Activated CD4-positive, alpha-beta T cell treated with anti-CD3 and anti-CD28 coated beads, Interleukin-2, amount 10 ng/mL, durations not matched to agents 7 days and 5 days (primary cell): ENCODE measurements at places on chromosomes 16 and 17. TPM values are rescaled to one million over a fixed set of nuclear protein-coding genes. Genes with fewer than 3 reads are reported as not detected.

DNA sequence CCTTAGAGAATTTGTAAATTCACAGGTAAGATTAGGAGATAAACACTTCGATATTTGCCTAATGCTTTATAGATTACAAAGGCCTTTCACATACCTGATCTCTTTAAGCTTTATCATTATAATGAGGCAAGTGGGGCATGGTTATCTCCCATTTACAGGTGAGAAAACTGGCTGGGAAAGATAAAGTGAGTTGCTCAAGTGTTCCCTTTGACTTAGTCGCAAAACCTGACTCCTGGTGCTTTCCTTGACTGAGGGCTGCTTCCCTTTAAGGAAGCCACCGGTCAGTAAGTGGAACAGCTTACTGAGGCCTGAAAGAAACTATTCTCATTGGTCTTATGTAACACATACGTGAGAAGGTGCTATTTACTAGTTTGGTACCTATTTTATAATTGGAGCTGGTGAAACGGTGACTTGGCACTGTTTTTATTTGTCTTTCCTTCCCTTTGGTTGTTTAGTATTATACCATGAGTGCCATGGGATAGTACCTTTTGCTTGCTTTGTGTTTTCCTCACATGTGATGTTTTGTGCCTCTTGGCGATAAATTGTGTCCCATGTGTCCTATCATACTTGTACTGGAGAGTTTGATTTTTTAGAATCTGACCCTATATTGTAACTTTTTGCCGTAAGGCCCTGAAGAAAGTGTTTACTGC is 57.2 kb downstream of the NUP88 start:
- H3K27ac ChIP-seq: no peak overlapping the region
- H3K36me3 ChIP-seq: peaks cover 30% of the 10 kb centered on the region
- H3K4me1 ChIP-seq: no peaks in the 10 kb centered on the region
- no peaks in the 10 kb centered on the region for H3K27me3 ChIP-seq
- DNase-seq: no peak

GRCh38 chr16:22141767-22142166 is 20.5 kb upstream of the SDR42E2 start:
- no peak overlapping the region for H3K4me3 ChIP-seq
- H3K27me3 ChIP-seq: peaks cover 5% of the 10 kb centered on the region
- no peaks in the 10 kb centered on the region for H3K4me1 ChIP-seq
- H3K36me3 ChIP-seq: no peaks in the 10 kb centered on the region

DNA sequence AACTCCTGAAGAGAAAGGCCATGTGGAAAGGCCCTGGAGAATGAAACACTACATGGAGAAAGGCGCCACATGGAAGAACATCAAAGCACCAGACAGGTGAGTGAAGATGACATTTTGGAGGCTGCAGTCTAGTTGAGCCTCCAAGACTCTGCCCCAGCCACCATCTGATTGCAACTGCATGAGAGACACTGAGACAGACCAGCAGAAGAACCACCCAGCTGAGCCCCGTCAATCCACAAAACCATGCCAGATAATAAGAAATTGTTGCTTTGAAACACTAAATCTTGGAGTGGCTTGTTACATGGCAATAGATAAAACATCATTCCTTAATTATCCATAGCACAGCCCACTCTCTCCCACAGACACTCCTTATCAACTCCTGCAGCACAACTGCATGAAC is 4.8 kb downstream of the GAS7 start:
- H3K4me3 ChIP-seq: no peak overlapping the region
- H3K27me3 ChIP-seq: peaks cover 11% of the 10 kb centered on the region
- no peak for DNase-seq
- H3K4me1 ChIP-seq: no peaks in the 10 kb centered on the region
- no peak overlapping the region for H3K27ac ChIP-seq
- H3K36me3 ChIP-seq: peaks cover 3% of the 10 kb centered on the region

DNA sequence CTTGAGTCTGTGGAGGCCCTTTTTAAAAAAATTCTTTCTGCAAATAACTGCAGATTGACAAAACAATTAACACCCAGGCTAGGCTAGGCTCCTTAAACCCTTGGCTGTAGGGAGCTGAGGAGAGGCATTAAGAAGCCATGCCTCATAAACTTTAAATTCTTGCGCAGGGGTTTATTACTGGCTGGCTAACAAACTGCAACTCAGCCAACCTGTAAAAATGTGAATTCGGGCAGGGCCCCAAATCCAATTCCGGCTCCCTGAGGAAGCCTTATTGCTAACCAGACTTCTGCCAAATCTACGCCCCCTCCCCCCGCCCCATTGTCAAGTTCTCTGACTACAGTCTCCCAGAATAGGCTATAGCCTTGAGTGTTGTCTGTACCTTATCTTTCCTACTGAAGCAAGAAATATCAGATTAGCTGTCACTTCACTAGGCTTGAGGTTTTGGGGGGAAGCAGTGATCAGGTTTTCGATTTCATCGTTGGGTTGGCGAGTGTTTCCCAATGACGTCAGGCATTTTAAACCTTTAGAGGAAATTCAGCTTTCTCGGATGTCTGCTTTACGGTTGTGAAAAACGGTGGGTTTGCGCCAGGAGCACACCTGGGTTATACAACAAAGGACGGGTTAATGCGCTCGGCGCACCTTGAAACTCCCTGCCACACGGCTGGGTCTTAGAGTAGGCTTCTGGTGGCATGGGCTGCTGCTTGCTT is 2.0 kb downstream of the CDH3 start:
- no peaks in the 10 kb centered on the region for H3K36me3 ChIP-seq
- H3K27me3 ChIP-seq: peaks cover 50% of the 10 kb centered on the region
- DNase-seq: no peak
- no peak overlapping the region for H3K4me3 ChIP-seq
- no peak overlapping the region for H3K27ac ChIP-seq

DNA sequence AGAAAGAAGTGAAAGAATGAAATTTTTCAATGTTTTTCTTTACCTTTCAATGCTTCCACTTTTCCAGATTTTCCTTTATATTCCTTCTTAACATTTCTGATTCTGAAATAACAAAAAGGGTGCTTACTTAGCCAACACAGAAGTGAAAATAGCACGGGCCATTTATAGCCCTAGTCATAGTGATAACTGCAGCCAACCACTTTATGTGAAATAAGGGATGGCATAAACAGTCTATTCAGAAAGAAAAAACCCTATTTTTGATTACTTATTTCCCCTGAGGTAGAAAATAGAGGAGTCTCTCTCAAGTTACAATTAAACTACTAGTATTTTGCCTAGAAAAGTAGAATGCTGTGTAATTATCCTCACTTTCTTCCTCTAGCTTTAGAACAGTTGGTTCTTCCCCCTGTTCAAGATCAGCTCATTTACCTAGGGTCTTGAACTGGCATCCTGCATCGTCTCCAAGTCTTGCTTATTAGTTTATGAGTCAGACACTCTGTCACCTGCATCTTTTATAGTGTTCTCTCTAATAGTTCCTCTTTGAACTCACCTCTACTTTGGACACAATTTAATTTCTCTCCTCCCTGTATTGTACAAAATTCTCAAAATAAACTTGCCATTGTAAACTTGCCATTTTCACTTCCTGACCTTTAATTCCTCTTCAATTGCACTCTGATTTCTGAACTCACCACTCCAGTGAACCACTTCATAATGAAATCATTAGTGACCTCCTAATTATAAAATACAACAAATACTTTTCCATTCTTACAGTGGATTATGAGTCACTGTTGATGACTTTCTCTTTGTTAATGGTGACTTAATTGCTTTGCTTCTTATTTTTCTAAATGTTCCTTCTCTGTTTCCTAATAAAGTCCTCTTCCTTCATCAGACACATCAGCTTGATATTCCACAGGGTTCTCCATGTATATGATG is 23.6 kb downstream of the ABCA6 start:
- H3K4me3 ChIP-seq: no peak overlapping the region
- H3K27ac ChIP-seq: no peak overlapping the region
- H3K36me3 ChIP-seq: no peaks in the 10 kb centered on the region
- no peaks in the 10 kb centered on the region for H3K4me1 ChIP-seq
- no peak for DNase-seq
- H3K27me3 ChIP-seq: peaks cover 6% of the 10 kb centered on the region

DNA sequence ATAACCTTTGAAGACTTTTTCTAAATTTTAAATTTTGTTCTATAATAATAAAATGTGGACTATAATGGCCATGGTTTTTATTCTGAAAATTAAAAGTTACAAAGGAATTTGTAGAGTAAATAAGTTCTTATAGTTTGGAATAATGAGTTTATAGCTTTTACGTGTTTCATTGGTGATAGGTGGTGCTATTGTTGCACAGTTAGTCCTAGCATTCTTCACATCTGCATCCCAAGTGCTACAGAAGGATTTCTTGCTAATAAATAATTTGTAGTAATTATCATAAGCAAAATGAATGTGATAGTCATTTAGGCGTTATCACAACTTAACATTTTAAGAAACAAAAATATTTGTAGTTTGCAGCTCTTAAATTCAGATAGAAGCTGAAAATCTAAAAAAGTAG is 67.9 kb downstream of the BCAS3 start:
- no peaks in the 10 kb centered on the region for H3K27me3 ChIP-seq
- H3K4me3 ChIP-seq: no peak overlapping the region
- H3K27ac ChIP-seq: no peak overlapping the region
- no peak for DNase-seq

DNA sequence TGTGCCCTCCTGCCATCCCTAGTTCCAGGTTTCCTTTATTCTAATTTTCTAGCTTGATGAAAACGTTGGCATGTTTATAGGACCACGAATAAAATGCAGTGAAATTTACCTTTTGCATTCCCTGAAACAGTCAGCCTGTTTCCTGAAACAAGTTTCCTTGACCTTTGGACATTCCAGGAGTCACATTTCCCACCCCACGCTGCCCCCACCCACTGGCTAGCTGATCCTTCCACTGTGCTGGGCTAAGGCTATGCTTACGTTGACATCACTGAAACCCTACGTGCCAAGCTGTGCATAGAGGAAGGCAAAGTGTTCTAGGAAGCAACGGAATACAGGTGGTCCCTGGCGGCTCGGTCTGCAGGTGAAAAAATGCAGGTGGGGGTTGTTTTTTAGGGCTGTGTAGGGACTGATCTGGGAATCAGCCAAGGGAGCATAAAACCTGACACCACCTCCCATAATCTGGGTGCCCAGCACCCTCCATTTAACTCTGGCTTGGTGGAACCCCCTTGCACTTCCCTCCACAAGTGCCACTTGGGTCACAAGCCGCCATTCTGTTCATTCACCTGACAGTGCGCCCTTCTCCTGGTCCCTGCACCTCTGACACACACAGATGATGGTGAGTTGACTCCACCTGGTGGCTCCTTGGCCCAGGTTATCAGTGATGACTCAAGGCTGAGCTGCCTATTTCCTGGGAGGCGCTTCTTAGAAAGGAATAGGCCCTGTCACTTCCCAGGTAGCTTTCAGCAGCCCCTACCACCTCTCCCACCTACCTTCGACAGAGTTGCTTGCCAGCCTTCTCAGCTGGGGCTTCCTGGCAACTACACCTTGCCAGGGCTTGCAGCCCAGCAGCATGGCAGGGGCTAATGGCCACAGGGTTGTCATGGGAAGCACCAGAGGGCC is 83.7 kb downstream of the N4BP1 start:
- DNase-seq: peak; percentile 30
- H3K27me3 ChIP-seq: no peaks in the 10 kb centered on the region
- no peaks in the 10 kb centered on the region for H3K4me1 ChIP-seq
- H3K27ac ChIP-seq: no peak overlapping the region

DNA sequence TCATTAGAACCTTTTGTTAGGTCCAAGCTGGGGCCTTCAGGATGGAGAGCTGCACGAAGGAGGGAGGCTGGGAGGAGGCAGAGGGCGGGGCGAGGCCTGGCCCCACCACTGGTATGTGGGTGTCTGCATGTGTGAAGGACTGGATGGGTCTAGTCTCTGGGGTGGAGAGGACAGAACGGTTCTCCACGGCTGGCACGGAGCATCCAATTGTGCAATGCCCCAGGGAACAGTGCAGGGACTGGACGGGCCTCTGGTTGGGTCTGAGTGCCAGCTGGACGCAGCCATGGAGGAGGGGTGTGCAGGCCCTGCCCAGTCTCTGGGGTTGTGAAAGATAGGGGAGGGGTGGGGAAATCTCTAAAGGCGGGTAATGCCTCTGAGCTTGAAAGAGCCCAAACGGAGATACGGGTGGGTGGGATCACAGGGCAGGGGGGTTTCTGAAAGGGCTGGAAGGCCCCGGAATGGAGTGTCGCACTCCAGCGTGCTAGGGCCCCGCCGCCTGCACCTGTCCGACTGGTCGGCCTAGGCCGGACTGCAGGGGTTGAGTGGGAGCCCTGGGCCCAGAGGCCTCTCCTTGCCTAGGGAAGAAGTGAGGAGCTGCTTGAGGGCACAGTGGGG is 1.6 kb downstream of the PPL start:
- DNase-seq: no peak
- no peaks in the 10 kb centered on the region for H3K36me3 ChIP-seq
- H3K27me3 ChIP-seq: peaks cover 30% of the 10 kb centered on the region
- H3K27ac ChIP-seq: no peak overlapping the region
- no peak overlapping the region for H3K4me3 ChIP-seq

DNA sequence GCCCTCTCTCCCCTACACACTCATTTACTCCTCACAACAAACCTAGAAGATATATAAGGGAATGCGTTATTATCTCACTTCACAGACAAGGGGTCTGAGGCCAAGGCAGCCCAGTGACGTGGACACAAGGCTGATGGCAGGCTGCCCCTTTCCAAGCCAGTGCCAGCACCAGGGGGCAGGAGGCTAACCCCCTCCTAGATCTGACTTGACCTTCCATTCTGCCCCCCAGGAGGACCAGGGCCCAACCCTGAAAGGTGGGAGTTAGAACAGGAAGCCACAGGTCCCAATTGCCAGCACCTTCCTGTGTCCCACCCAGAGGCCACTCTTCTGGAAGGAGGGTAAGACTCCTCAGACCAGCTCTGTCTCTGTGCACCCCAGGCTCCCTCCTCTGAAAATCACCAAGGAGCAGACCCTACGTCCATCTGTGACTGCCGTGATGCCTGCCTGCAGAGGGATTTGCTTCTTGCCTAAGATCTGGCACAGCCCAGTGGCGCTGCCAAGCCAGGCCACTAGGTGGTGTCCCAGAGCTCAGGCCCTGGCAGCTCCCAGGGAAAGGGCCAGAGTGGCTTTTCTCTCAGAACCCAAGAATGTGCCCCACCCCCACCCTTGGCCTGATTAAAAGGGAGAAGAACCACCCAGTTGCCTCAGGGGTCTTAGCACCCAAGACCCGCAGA is 42.4 kb upstream of the MRPS23 start:
- H3K36me3 ChIP-seq: no peaks in the 10 kb centered on the region
- H3K4me1 ChIP-seq: peaks cover 7% of the 10 kb centered on the region
- H3K4me3 ChIP-seq: no peak overlapping the region
- no peak overlapping the region for H3K27ac ChIP-seq

DNA sequence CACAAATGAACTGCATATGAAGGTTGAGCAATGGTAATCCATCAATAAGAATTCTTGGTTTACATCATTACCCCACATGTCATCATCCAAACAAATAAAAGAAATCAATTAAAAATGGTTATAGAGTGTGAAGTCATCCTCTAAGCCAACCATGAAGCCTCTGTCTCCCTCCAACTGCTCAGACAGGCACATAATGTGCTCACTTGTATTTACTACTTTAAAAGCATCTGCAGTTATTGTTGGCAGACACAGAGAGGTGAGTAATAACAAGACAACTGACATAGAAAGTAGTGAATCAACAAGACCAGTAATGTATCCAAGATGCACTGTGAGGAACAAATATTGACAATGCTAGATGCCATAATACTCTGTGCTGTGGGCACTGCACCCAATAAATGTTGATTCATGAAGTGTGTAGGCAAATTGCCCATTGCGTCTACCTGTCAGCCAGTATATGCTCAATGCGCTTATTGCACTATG is 20.0 kb downstream of the ADAMTS18 start:
- H3K36me3 ChIP-seq: no peaks in the 10 kb centered on the region
- DNase-seq: no peak
- H3K27ac ChIP-seq: no peak overlapping the region
- H3K4me1 ChIP-seq: no peaks in the 10 kb centered on the region
- H3K27me3 ChIP-seq: no peaks in the 10 kb centered on the region

Gene SLC16A3
- 140 TPM for total RNA-seq

Gene KRTAP3-1
- not detected for total RNA-seq

Gene SOST
- not detected for total RNA-seq

Gene TOX3
- total RNA-seq: not detected
